ENCODE measurements at places on chromosomes 7 and 10.
A peak's percentile ranks its signal among the peaks of the same experiment; 100 is the strongest.

DNA sequence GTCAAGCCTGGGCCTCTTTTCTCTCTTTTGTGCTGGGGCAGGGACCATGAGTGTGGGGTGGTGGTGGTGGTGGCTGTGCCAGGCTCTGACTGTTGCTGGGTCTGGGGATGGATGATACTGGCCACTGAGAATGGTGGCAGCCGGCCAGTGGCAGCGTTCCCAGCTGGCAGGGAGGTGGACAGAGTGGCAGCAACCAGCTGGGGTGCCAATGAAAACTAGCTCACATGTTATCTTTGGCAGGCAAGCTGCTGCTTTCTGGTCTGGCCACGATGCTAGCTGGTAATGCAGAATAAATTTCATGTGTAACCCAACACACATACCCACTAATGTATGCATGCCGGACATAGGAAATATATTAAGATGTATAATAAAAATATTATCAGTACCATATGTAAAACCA is 95.0 kb upstream of the SLC26A5 start:
- DNase-seq = no peak

- no peak for DNase-seq
Observed at GRCh38 chr7:1322240-1323110, 89.8 kb downstream of the UNCX start.

DNA sequence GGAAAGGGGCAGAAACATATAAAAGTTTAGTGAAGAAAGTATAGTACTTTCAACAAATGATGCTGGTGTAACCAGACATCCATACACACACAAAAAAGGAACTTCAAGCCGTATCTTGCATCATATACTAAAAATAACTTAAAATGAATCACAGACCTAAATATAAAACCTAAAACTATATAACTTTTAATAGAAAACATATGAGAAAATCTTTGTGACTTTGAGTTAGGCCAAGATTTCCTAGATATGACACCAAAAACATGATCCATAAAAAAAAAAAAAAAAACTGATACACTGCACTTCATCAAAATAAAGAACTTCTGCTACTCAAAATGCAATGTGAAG is 40.9 kb downstream of the NUDCD3 start:
- DNase-seq = no peak

- DNase-seq = no peak
Observed at GRCh38 chr7:21430575-21430954, 2.7 kb downstream of the SP4 start.

GRCh38 chr10:101041252-101041761 is 10.3 kb downstream of the SFXN3 start:
- DNase-seq = peak; percentile 59

DNA sequence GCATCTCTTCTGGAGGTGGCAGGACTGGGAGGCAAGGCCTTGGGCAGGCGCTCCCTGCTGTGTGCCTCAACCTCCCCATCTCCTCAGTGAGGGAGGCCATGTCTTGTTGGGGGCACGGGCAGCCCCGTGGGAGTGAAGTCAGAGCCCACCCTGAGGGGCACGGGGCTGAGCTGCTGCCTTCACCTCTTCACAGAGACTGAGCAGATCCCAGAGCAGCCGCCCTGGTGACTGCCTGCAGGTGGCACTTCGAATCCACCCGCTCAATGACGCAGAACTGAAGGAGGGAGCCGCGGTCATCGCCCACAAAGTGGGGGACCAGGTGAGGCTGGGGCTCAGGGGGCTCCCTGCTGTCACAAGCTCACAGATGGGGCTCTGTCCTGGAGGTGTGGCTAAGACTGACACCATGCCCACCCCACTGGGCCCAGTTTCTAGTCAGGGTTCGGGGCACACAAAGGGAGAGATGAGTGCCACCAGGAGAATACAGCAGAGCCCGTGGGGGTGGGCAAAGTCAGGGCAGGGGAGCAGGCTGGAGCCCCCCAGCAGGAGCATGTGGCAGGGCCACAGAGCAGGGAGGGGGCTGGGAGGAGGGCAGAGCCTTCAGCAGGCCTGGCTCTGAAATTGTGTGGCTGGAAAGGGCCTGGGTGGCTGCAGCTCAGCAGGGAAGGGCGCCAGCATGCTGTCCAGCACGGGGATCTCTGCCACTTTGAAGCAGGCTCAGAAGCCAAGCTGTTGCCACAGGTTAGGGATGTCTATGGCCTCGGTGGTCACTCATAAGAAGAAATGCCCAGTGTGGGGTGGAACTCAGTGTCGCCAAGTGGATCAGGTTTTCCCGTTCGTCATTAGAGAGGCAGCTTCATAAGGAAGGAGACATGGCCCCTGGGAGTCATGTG is 18.8 kb upstream of the CHST12 start:
- DNase-seq = no peak

- no peak for DNase-seq
Observed at GRCh38 chr7:50729962-50730361, 52.7 kb downstream of the GRB10 start.

- DNase-seq = no peak
Observed at GRCh38 chr10:75592791-75593643, 161.6 kb downstream of the LRMDA start.

DNA sequence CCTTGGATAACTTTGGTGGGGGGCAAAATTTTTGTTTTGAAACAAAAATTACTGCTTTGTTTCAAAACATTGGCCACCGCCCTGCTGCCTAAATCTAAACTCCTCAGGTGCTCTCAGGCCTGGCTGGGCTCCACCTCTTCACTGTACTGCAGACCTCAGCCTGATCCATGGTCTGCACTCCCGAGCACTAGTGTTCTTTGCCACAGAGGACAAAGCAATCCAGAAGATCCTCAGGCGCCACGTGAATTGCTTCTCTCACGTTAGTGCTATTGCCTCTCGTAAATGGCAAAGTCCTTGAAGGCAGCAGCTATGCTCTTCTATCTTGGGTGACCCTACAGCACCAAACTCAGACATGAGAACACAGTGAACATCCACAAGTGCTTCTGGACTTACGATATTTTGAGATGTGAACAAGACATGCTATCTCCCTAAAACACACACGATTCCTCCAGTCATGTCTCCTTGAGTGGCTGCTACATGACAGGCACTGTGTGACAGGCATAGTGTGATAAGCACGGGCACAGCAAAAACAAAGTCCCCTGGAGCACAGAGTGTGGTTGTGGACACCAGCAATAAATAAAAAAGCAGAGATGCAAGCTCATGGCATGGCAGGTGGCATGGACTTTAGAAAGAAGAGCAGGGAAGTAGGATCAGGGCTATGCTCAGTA is 582.1 kb upstream of the DPP6 start:
- no peak for DNase-seq

DNA sequence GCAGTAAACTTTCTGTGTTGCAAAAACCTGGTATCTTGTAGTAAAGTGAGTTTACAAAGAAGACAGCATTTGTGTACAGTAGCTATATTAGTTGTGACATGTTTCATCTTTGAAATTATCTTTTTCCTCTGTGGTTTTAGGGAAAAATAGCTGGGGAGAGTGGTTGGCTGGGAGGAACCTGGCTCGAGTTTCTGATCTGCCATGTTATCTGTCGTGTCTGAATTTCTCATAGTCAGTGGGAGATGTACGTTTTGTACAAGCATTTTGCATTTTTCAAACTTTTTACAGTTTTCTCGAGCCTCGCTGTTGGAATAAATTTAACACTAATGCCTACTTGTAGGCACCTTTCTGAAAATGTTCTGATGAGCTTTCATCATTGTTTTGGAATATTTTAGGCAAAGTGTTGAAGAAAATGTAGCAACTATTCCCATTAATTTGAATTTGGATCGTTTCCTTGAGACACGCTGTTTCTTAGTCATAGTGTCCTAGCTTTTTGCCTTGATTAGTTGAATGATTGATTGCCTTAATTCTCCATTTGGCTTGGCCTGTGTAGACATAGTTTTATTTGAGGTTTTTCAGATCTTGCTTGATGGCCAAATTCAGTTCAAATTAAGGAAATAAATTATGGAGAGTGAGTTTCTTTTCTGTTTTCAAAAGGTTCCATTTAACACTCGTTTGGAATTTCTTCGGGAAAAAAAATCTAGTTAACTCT is 65.1 kb downstream of the CAMK1D start:
- DNase-seq = no peak

DNA sequence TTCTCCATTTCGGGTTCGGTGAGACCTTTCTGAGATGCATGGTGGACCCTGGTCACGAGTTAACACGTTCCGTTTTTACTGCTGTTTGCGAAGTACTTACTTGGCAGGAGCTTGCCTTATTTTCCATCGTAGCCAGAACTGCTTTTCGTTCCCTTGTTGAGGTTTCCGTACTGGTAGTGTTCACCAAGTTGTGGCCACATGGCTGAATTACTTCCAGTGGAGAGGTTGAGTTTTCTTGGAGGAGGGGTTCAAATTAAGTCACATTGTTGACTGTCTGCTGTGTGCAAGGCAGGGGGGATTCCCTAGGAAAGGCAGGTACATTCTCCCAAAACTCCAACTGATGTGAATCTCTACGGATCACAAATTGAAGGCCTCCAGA is 4.0 kb downstream of the MXI1 start:
- no peak for DNase-seq

GRCh38 chr7:99221866-99222265 is 14.0 kb upstream of the KPNA7 start:
- DNase-seq = no peak

DNA sequence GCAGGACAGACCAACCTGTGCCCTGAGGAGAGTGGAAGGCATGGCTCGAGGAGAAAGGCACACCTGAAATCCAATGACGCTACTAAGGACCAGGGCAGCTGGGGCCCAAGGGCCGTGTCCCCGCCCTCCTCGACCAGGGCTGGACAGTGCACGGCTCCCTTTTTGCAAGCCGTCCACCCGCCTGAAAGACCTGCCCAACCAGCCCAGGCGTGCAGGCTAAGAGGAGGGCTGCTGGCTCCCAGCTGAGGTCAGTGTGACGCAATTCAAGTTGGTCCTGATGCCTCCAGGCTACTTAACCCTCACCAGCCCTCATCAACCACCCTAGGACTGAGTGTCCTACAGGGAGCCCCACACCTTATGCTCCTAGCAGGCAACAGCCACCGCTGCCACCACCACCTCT is 69.3 kb downstream of the DLG5 start:
- DNase-seq = no peak

DNA sequence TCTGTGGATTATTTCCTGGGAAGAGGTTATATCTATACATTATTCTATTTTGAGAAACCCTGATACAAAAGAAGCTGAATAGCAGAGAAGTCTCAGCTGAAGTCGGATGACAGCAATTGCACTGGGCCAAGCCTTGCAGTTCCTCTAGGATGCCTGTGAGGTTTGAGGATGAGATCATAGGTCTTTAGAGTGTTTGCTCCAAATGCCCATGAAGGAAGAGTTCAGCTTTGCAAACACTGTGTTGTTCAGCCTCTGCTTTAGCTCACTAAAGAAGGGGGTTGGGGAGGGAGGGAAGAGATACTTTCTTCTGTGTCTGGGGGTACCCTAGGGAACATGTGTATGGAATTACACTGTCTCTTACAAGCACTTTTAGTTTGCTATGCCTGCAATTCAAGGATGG is 282.5 kb upstream of the NRP1 start:
- no peak for DNase-seq

DNA sequence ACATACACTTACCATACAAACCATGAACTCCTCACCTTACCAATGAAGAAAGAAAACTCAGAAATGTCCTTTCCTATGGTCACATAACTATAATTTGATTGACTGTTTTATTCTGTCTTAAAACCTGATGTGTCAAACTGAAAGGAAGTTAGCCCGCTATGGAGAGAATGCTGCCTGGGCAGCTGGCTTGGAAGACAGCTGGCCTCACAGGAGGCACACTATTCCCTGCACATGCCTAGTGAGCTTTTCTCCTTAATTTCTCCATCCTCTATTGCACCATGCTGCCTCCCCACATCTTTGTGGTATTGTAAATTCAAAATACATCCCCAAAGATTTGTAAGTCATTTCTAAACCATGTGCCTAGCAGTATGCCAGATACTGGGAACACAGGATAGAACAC is 163.3 kb downstream of the STK31 start:
- DNase-seq = no peak

DNA sequence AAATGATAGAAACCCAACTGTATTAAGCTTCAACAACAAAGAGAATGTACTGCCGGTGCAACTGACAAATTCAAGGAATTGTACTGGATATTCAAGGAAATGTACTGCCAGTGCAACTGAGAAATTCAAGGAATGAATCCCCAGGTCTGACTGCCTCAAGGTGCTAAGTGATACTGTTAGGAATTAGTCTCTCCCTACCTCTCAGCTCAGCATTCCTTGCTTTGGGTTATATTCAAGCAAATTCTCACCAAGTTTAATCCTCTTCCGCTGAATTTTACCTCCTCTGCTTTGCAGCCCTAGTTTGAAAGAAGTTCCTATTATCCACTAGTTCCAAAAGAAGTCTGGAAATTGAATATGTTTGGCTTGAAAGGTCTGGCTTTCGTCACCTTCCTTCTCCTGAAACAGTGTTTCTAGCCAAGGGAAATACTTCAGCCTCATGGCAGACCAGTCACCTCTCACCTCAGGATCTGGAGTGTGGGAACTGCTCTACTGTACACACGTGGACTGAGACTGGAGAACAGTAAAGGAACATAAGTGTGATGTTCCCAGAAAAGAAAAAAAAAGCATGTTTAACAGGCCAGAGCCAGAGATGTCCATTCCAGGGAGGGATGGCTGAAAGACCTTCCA is 60.4 kb downstream of the SORCS1 start:
- DNase-seq = no peak

DNA sequence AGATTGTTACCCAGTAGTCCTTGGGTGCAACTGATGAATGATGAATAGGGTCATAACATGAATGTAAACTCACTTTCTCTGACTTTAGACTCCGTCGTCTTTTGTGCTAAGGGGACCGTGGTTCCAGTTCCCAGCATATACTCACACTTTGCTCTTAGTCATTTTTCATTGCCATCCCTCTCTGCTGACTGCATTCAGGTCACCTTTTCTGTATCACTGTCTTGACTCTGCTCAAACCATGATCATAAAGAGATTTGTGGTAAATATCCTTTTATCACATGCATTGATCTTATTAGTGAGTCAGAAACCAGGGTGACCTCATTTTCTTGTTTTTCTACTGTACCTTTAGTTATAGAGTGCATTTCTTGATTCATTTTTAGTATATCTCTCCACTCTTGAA is 141.1 kb upstream of the AGR3 start:
- no peak for DNase-seq

DNA sequence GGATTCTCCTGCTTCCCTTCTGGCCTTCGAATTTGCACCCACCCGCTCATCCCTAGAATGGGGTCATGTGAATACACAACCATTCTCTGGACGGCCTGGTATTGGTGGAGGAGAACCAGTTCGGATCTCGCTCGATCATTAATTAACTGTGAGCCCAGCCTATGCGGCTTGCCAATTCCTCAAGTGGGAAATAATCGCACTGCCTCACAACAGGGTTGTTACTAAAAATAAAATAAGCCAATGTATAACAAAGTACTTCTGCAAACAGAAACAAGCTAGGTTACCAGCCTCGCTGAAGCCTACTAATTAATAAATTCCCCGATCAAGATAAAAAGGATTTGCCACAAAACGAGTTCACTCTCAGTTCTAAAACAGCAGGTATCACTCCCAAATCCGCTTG is 16.2 kb downstream of the CTBP2 start:
- no peak for DNase-seq

DNA sequence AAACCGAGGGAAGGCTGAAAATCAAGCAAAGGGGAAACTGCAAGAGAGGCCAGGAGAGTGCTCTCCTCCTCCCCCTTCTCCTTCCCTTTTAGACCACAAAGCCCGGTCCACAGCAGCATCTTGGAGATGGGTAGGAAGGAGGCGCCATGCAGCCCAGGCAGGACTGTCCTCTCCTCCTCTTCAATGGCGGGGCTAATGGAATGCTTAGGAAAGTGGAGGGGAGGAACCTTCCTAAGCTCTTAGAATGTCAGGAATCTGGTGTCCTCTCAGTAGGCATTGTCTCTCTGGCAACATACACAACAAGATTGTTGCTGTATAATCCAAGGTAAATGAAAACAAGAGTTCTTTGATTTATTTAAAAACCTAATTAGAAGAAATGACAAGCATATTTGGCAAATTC is 185.1 kb downstream of the DGKI start:
- no peak for DNase-seq

Data from HL-60 (cell line).